ENCODE measurements at places on chromosomes 3 and 15.

- DNase-seq = no peak
Observed at GRCh38 chr3:188523291-188523690, 369.3 kb downstream of the LPP start.

DNA sequence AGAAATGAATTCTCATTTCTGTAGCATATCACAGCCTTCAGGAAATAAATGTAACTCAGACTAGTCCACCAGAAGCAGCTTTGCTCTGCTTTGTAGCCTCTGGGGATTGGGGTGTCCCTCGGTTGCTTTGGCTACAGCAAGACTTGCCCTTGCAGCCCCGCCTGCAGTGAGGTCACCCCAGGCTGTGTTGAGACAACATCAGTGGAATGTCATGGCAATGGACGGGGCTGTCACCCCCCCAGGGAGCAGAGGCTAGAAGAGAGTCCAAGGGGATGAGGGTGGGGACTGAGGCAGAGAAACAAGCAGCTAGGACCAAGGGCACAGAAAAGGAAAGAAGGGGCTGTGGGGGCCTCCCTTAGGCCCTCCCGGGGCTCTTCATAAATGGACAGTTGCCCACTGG lies 854 bp downstream of the CLEC3B start:
- no peak for DNase-seq

DNA sequence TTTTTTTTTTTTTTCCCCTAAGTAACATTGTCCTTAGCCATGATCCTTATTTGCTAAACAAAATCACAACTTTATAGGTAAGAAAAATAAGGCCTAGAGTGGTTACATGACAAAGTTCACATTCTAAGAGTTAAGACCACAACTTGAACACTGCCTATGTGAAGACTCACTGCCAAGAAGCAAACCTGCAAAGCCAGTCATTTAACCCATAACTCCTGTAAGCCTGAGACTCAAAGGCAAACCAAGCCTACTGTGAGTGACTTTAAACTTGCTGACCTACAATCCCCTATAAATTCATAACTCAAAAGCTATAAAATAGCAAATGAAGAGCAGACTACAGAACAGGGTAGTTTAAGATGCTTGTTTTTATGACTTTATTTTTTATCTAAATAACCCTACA lies 12.9 kb upstream of the ANKRD28 start:
- peak; percentile 7 for DNase-seq

GRCh38 chr3:156456771-156457224 lies 98.1 kb downstream of the SSR3 start:
- no peak for DNase-seq

DNA sequence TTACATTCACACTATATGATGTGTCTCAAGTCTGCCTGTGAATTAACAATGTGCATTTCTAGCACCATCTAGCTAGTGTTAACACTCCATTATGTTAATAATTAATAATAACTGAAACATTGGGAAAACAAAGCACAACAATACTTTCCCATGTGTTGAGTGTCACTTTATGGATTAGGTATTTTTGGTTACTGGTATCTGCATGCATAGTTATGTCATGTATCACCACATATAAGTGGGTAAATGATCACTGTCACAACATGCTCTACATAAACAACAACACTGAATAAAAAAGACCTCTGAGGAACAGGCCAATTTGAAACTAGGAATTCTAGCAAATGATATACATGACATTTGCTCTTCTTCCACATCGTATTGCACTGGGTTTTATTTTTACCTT lies 74.7 kb downstream of the MLH1 start:
- DNase-seq = no peak

GRCh38 chr3:13496879-13497278 lies 16.8 kb downstream of the HDAC11 start:
- no peak for DNase-seq

GRCh38 chr15:51405693-51406523 lies 64.5 kb downstream of the GLDN start:
- DNase-seq = no peak

GRCh38 chr15:35127717-35128116 lies 42.6 kb upstream of the NANOGP8 start:
- no peak for DNase-seq

GRCh38 chr3:101144105-101144504 lies 150.9 kb upstream of the ABI3BP start:
- no peak for DNase-seq
